ENCODE measurements at places on chromosomes 16 and 17.

DNA sequence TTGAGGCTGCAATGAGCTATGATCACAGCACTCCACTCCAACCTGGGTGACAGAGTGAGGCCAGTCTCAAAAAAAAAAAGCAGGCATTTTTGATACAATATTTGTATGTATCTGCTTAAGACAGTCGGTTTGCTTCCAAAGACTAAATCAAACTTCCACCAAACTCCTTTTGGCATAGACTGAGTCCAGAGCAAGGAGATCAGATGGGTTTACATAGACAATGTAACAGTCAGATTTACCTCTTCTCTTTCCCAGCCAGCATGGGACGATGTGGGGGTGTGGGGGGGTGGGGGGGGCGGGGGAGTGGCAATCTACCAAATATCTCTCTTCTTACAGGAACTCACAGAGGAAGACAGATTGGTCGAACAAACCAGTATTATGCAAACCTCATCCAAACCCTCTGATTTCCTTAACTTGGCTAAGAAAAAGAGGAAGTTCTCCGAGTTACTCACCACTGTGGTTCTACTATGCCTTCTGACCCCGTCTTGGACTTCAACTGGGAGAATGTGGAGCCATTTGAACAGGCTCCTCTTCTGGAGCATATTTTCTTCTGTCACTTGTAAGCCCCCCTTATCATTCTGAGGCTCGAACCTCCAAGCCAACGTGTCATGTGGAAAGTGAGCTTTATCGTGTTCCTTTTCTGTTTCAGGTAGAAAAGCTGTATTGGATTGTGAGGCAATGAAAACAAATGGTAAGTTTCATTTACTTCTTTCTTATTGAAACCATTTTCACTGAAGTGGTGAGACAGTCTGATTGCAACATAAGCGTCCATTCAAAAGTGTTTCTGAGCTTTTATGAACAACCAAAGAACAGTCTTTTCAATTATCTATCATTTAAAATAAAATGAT, at the start of gene MILR1:
Gene MILR1 (plus strand): TSS at position 451 of the 848 bp plus-strand sequence. CDS start 54 bp downstream, at position 505.
- no peak for DNase-seq

DNA sequence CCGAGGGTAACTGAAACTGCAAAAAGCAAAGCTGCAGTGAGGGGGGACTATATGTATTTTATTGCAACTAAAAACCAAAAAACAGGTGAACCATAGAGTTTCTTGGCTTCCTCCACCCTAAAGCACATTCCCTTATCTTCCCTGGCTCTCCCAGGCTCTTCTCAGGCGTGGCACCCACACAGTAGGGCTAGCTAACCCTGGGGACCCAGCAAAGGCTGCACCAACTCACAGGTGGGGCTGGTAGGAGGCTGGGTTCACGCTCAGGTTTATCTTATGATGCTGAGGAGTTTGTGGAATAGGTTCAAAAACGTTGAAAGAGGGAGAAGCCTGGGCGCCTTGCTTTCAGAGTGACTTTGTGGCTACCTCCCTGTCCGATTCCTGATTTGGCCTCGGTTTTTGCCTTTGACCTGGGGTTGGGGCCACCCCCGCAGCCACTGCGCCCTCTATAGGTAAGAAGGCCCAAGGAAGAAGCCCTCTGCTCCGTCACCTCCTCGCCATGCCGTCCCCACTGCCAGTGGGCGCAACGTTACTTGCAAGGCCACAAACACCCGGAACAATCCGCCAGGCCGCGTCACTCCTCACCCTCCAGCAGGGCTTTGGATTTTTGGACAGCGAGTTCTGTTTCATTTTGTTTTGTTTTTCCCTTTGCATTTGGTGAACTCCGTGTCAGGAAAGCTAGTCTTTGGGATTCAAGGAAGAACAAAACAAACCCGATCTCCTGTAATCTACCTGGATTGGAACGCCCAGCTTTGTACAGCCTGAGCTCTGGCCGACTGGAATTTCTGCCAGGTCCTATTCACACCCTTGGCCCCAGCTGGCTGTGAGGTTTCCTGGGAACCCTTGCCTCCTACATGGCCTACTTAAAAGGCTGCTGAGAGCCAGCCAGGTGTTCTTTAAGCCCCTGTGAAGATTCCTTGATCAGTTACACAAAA, 60.8 kb downstream of the TBC1D16 start:
- DNase-seq = peak; percentile 16

- DNase-seq = peak; percentile 62
These were observed 41.0 kb downstream of the SLC7A5 start for GRCh38 chr16:87828071-87828906.

- DNase-seq = no peak
These were observed 19.9 kb downstream of the RPH3AL start for GRCh38 chr17:332558-333322.

- no peak for DNase-seq
These were observed 6.0 kb downstream of the KRT20 start for GRCh38 chr17:40879026-40879425.

- DNase-seq = no peak
These were observed 22.4 kb downstream of the CRAMP1 start for GRCh38 chr16:1634541-1634940.

DNA sequence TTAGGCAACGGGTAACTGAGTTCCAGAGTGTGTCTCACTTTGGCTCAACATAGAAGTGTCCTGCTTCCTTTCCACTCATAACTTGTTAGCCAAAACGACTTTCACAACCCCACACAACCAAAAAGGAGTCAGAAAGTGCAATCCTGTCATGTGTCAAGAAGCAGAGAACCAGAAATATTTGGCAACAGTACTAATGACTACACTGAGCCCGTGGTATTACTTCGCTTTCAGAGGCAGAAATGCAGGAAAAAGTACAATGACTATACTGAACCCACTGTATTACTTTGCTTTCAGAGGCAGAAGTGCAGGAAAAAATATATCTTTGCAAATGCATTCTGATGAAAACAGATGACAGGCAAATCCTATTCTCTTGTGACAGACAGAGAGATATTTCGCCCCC, 484.6 kb downstream of the KIF2B start:
- DNase-seq = no peak

DNA sequence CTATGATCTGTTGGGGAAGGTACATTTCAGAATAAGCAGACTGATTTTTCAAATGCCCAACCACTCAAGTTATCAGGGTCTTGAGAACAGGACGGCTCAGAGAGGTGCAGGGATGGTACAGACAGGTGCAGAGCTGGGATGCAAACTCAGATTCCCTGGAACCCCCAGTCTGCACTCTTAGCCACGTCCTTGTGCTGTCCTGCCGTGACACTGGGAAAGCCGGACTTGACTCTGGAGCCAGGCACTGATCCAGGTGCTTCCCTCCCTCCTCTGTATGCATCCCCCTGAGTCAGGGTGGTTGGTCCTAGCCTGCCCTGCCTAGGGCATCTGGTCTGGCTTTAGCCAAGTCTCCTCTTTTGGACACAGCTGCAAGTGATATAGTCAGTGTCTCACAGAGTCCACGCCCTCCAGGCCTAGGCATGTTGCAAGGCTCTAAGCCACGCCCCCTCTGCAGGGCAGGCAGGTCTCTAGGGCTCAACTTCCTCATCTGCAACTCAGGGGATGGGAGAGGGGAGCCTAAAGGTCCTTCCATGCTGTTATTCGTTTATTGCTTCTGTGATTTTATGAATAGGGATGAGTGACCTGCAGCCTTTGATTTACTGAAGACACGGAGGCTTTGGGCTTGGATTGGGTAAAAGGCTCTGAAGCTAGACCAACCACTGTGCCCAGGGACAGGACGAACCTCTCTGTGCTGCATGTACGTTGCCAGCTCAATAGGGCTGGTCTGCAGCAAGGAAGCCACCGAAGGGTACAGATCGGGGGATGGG, 97.3 kb downstream of the SDK2 start:
- peak; percentile 43 for DNase-seq

DNA sequence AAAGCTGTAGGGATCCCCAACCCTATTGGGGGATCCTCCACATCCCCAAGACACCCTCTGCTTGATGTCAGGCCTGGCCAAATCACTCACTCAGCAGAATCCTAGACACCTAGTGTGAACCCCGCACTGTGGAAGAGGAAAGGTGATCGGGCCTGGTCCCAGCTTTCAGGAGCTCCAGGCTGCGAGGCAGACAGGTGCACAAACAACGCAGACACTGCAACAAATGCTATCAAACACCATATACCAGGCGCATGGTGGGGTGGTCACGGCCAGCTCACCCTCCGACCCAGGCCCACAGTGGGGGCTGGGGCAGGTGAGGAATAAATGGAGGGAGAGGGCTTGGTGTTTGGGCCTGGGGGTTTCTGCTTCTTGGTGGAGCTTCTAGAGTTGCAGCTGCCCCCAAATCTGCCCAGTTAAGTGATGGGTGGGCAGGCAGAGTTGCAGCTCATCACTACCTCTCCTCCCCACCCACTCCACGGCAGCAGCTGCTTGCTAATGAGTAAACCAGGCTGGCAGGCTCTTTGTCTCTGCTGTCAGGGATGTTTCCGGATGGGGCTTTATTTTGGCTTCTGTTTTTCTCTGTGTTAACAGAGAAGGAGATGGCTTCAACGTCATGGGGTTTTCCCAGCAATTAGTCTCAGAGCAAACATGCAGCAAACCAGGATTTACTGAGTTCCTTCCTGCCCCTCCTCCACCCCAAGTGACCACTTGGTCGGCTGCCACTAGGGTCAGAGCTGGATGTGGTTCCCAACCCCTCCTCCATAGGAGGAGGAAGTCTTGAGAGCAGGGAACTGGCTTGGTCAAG, 46.6 kb downstream of the PECAM1 start:
- DNase-seq = peak; percentile 17

DNA sequence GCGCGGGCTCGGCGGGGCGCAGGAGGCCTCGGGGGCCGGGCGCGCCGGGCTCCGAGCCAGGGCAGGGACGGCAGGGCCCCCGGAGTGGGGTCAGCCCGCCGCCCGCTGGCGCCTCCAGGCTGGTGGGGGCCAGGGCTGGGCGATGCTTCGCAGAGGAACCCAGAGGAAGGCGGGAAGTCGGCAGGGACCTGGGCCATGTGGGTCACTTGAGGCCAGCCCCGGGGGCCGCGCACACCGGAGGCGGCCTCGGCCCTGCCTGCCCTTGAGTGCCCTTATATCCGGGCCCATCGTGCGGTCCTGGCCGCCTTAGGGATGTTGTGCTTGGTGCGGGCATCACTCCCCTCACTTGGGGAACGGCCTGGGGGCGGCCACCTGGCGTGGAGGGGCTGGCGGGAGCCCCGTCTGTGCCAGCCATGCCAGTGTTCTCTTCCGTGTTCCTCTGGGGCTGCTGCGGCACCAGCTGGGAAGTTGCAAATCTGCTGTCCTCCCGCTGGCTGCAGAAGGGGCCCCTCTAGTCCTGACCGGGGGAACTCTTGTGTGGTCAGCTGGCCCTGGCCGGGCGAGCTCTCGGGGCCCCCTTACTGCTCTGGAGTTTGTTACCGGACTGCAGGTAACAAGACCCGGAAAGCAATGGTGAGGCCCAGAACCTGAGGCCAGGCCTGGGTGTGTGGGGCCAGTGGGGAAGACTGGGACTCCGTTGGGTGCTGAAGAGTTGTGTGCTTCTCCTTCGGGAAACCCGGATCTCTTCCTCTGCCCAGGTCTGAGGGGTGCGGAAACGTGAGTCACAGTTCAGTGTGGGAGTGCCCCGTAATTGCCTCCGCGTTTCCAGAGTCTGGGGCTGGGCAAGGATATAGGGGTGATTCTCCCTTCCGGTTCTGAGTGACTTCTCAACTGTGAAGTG, 849 bp downstream of the CAPN15 start:
- DNase-seq = peak; percentile 74

GRCh38 chr17:77329741-77330531, 189.2 kb downstream of the SEC14L1 start:
- no peak for DNase-seq

All from stimulated activated CD4-positive, alpha-beta T cell treated with anti-CD3 and anti-CD28 coated beads, Interleukin-15, amount 100 ng/mL, for 24 hours (primary cell).